Effector CD8-positive, alpha-beta T cell (primary cell): ENCODE measurements at places on chromosomes 7 and 10.

GRCh38 chr10:59803714-59804113, 50.5 kb upstream of the MRLN start:
- DNase-seq, result no peak

DNA sequence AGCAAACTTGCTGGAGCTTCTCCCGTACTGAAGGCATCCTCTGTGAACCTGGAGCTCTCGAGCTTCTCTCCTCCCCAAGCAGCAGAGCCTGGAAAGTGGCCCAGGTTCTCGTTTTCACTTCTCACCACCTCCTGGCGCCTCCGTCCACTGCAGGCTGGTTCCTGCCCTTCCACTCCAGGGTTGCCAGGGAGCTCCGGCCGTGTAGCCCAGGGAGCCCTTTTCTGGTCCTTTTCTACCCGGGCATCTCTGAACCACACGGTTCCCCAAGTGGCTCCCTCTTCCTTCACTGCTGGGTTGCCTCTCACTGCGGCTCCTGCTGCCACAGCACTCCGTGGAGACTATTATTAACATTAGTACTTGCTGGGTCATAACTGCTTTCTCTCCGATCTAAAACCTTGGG, 208.6 kb upstream of the PPP2R2D start:
- no peak for DNase-seq

GRCh38 chr10:68955355-68955831, 577 bp upstream of the DDX21 start:
- DNase-seq, result no peak

GRCh38 chr10:12825260-12825849, 176.2 kb downstream of the CCDC3 start:
- no peak for DNase-seq

- no peak for DNase-seq
Observed at GRCh38 chr7:105521027-105521716, 899 bp downstream of the PUS7 start.

DNA sequence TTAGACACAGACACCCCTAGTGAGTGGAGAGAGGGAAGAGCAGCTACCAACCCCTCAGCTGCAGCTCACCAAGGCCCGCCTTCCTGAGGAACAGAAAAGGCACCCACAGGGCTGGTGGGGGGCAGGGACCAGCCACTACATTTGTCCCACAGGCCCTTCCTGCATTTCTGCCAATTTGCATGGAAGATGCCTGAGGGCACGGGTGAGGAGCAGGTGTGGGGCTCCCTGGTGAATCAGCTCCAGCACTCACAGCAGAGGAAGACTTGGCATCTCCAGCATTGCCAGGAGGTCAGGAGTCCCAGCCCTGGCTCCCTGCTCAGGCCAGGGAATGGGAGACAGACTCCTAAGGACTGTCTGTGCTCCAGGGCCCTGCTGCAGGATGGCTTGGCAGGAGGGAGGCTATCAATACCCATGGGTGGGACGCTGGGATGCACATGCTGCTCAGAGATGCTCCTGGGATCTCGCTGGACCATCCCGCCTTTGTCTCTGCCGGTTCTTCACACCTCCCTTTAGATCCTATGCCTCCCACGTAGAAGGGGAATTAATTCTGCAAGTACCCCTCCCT, 109.7 kb downstream of the SLIT1 start:
- no peak for DNase-seq

GRCh38 chr7:23211589-23211988, 29.7 kb downstream of the NUP42 start:
- no peak for DNase-seq

DNA sequence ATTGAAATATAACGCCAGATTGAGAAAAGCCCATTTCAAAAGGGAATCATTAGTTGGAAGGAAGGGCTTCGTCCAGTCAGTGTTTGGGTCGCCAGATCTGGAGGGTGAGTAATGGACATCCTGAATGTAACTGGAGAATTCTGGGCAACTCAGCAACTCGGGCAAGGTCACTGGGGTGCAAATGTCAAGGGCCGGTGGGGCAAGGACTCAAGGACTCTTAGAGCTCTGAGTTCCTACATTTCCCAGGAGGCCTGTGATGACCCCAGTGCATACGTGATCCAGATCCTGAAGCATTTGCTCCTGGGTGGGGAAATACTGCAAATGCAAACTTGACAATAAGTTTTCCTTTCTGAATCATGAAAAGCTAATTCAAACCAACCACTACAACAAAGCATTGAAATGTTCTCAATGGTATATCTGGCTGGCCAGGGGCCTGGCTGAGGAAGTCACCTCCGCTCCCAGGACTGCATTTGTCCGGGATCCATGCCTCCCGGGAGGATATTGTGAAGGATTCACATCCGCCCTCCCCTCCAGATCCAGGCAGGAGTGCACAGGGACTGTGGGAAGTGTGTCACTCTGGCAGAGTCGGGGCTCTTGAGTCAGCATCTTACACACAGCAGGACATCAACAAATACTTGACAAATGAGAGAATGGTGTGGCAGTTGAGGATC, 164.0 kb downstream of the FANK1 start:
- no peak for DNase-seq

DNA sequence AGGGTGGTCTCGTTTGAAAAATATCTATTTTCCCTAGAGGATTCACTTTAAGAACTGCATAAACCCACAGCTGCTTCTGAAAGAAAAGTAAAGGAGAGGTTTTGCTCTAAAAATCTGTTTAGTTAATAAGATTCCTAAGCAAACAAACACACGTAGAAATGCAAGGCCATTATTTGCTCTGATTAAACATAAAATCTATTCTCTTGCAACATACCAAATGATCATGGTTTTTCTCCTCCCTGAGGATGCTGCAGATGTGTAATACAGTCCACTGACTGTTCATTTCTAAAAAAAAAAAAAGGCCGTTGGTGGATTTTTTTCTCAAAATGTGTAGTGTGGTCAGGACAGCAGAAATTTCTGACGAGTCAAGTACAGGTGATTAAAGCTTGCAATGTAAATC, 98.6 kb downstream of the BUB3 start:
- no peak for DNase-seq

GRCh38 chr7:2049111-2049781, 183.5 kb downstream of the MAD1L1 start:
- DNase-seq, result no peak
